ENCODE measurements at places on chromosomes 4 and X.

GRCh38 chr4:2849267-2850152 is 5.9 kb downstream of the ADD1 start:
- H3K27me3 ChIP-seq: no peaks in the 10 kb centered on the region
- H3K4me1 ChIP-seq: peaks cover 68% of the 10 kb centered on the region
- H3K27ac ChIP-seq: peak overlapping the region; percentile 6
- H3K4me3 ChIP-seq: no peak overlapping the region

GRCh38 chr4:183038436-183038835 is 60.6 kb upstream of the WWC2 start:
- no peaks in the 10 kb centered on the region for H3K4me1 ChIP-seq
- peaks cover 36% of the 10 kb centered on the region for H3K27me3 ChIP-seq
- H3K4me3 ChIP-seq: no peak overlapping the region

DNA sequence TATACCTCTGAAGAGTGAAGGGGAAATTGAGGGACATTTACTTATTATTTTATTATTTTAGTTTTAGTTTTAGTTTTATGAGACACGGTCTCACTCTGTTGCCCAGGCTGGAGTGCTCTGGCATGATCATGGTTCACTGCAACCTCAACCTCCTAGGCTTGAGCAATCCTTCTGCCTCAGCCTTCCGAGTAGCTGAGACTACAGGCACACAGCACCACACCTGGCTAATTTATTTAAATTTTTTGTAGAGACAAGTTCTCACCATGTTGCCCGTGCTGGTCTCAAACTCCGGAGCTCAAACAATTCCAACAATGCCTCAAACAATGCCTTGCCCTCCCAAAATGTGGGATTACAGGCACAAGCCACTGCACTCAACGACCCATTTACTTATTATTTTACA is 68.4 kb upstream of the BMP2K start:
- peaks cover 8% of the 10 kb centered on the region for H3K27me3 ChIP-seq
- no peak overlapping the region for H3K27ac ChIP-seq
- DNase-seq: no peak
- no peaks in the 10 kb centered on the region for H3K4me1 ChIP-seq

DNA sequence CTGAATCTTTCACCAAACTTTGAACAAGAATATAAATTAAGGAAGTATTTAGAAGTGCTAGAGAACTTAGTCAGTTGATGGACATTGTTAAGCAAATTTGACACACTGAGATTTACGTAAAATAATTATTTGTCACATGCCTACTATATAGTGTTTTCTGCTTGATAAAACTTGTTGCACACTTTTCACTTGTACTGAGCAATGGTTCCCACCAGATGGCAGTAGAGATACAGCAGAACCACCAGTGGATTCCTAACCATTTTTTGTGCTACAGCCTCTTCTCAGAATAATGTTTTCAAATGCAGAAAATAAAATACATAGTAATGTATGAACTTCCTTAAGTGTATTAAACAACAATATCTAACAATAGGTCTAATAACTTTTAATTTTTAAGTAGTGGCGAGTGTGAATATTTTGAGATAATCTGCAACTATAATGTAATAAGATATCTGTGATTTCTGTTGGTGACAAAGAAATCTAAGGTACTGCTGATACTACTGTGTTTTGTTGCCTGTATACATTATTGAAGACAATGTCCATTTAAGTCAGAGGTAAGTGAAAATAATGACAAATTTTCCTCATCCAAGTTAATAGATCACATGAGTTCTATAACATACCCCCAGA is 81.2 kb downstream of the APOOL start:
- no peak overlapping the region for H3K27ac ChIP-seq
- DNase-seq: no peak
- H3K4me3 ChIP-seq: no peak overlapping the region
- H3K36me3 ChIP-seq: peaks cover 8% of the 10 kb centered on the region
- no peaks in the 10 kb centered on the region for H3K4me1 ChIP-seq
- H3K27me3 ChIP-seq: no peaks in the 10 kb centered on the region

GRCh38 chr4:29571322-29571721 is 1148.8 kb upstream of the PCDH7 start:
- DNase-seq: no peak
- H3K4me3 ChIP-seq: no peak overlapping the region
- no peaks in the 10 kb centered on the region for H3K36me3 ChIP-seq
- H3K27me3 ChIP-seq: no peaks in the 10 kb centered on the region
- no peak overlapping the region for H3K27ac ChIP-seq
- no peaks in the 10 kb centered on the region for H3K4me1 ChIP-seq
